ENCODE measurements at places on chromosomes 6 and 20. TPM values are rescaled to one million over a fixed set of nuclear protein-coding genes. Genes with fewer than 3 reads are reported as not detected.

SLC22A2 gene
- not detected for total RNA-seq

DNA sequence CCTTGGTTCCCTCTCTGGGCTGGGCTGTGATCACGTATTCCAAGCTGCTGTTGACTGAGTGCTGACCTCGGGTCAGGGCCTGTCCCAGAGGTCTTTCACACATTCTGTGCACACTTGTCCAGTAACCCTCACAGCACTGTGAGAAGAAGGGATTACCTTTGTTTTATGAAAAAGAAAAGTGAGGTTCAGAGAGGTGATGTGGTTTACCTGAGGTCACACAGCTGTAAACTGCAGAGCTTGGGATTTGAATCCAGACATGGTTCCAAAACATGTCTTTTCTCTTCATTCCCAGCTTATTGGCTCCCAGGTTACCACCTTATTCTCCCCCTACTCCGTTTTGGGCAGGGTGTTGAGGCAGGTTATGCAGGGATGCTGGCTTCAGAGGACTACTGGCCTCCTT lies 28.4 kb upstream of the CDH22 start:
- no peak for DNase-seq

HLA-DRB1 gene
- total RNA-seq, result 480 TPM

DNA sequence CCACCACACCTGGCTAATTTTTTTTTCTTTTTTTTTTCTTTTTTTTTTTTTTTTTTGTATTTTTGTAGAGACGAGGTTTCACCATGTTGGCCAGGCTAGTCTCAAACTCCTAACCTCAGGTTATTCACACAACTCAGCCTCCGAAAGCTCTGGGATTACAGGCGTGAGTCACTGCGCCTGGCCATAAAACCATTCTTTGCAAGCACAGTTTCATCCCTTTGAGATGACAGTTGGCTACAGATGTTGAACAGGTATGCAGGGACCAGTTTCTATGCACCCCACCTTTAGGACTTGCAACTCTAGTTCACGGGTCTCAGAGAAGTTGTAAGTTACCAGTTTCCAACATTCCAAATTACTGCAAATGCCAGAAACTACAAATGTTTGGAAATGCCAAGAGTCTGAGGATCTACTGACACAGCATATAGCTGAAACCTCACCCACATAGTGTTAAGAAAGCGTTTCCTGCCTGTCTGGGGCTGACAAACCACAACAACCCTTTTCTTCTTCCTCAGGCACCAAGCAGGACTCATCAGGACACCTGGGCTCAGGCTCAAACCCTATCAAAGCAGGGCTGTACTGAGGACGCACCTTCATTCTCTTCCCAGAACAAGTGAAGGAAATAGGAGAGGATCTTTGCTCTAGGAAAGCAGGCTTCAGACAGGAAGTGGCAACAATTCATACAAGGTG lies 22.9 kb downstream of the ARHGAP18 start:
- no peak for DNase-seq

- DNase-seq, result no peak
Measured at GRCh38 chr20:56634735-56635385, 5.8 kb downstream of the TFAP2C start.

Measured in lower lobe of right lung (tissue), 2 donors.